ENCODE measurements at places on chromosomes 7 and 10.

DNA sequence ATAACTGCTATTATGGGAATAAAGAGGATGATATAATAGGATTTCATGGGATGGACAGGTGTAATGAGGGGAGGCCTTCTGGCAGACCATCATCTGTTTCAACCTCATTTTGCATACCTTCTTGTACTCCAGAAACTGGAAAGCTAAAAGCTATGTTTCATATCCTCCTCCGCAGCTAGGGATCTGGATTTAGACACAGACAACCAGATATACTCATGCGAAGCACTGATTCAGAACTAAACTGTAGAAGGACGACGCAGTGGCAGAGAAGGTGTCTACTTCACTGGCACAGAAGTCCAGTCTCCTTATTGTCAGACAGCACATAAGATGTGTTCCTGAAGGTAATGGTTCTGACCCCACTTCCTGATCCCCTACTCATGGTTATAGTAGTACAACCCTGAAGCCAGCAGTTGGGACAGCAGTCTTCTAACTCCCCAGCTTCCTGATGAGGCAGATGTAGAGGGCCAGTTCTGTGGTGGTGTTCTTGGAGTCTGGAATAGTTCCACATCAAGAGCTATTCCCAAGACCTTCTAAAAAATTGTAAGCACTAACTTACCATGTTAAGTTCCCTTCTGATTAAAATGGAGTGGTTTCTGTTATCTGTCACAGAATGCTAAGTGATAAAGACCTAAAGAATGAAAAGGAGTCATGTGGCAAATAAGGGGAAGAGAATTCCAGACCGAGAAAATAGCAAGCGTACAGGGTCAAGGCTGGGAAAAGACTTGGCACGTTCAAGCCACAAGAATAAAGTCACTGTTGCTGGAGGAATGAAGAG lies 550.3 kb downstream of the GRM8 start:
- peak; percentile 11 for DNase-seq

- no peak for DNase-seq
Observed at GRCh38 chr7:55484834-55485233, 87.5 kb downstream of the VOPP1 start.

GRCh38 chr10:12348870-12349628 lies at the start of gene CAMK1D:
Gene CAMK1D, plus strand, starts transcription at chr10:12349547.
- DNase-seq = no peak

DNA sequence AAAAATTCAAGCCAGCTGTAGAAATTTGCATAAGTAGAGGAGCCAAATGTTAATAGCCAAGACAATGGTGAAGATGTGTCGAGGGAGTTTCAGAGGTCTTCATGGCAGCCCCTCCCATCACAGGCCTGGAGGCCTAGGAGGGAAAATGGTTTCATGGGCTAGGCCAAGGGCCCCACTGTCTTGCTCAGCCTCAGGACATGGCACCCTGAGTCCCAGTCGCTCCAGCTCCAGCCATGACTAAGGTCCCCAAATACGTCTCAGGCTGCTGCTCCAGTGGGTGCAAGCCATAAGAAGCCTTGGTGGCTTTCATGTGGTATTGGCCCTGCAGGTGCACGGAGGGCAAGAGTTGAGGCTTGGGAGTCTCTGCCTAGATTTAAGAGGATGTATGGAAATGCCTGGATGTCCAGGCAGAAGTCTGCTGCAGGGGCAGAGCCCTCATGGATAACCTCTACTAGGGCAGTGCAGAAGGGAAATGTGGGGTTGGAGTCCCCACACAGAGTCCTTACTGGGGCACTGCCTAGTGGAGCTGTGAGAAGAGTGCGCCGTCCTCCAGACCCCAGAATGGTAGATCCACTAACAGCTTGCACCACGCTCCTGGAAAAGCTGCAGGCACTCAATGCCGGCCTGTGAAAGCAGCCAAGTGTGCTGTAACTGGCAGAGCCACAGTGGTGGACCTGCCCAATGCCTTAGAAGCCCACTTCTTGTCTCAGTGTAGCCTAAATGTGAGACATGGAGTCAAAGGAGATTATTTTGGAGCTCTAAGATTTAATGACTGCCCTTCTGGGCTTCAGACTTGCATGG lies 19.2 kb downstream of the TBATA start:
- no peak for DNase-seq

GRCh38 chr10:100776671-100777070 lies 31.3 kb downstream of the PAX2 start:
- no peak for DNase-seq

DNA sequence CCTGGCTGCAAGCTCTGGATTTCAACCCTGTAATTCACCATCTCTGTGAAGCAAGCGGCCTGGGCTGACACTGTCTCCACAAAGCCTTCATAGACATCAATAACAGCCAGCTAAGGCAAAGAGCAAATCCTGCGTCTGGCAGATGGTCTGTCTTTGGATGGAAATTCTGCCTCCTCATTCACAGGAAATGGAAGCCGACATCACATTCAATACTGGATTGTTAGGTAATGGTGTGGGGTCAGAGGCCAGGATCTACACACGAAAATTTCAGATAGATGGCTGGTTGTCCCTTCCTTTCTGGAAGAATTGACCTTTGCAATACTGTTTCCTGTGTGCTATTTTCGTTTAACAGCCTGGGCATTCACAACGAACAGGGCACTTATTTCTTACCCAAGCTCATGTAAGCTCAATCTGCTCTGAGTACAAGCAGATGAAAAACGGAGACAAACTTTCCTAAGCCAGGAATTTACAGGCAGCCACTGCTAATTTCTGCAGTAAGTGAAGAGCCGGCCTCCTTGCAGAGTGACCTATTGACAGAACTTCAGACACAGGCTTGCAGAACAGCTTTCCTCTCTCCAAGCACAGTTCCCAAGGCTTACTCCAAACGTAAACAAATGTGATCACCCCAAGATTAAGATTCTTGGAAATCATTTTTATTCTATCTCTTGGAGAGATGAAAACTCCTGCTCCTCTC lies 3.1 kb upstream of the ADAM12 start:
- DNase-seq = no peak

All from KBM-7 (cell line).